ENCODE measurements at places on chromosomes 13 and 19.

DNA sequence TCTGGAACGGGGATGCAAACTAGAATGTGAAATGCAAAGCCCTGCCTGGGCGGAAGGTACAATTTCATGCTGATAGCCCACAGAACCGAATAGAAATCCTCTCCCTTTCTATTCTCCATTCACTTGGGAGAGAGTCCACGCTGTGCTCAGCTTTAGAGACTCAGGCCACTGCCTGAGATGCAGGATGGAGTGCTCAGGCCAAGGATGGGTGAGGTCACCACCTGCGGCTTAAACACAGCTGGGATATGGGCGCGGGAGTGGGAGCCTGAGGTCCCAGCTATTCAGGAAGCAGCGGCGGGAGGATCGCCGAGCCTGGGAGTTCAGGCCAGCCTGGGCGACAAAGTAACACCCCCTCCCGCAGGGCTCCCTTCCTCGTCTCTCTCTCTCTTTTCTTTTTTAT is 446 bp upstream of the ZNF83 start:
- peak; percentile 11 for DNase-seq

DNA sequence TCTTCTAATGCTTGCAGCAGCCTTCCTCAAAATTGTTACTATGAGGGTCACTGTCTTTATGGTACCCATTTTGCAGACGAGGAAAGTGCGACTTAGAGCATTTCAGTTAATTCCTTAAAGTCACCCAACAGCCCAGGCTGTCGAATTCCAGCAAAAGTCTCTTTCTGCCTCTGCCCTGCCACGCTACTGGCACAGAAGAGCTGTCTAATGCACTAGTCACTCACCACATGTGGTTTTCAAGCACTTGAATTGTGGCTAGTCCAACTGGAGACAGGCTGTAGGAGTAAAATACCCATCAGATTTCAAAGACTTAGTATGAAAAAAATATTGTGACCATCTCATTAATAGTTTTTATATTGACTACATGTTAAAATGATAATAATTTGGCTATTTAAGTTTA is 1.7 kb downstream of the FPR1 start:
- no peak for DNase-seq

GRCh38 chr13:59368693-59369092 is 795.0 kb downstream of the DIAPH3 start:
- DNase-seq, result no peak

- DNase-seq, result peak; percentile 100
Measured at GRCh38 chr19:43765109-43765876, 10.5 kb upstream of the SMG9 start.

DNA sequence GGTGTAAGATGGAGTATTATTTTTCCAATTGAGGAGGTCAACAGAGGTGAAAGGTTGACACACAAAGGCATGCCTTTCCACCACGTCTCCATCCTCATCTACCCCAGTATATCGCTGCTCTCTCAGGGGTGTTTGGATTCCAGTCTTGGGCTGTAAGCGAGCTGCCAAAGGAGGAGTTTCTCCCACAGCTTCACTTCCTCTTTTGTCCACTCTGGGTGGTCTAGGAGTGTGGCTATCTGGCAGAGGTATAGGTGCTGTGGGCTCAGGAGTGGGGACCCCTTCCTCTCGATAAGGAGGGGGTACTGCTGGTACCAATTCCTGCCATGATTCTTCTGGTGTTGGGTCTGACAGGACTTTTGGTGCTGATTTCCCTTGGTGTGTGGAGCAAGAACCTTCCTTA is 39.4 kb downstream of the ZNF846 start:
- no peak for DNase-seq
